ENCODE measurements at places on chromosomes 6 and 20.

- DNase-seq: no peak
Measured at GRCh38 chr6:90351696-90352095, 55.1 kb upstream of the BACH2 start.

DNA sequence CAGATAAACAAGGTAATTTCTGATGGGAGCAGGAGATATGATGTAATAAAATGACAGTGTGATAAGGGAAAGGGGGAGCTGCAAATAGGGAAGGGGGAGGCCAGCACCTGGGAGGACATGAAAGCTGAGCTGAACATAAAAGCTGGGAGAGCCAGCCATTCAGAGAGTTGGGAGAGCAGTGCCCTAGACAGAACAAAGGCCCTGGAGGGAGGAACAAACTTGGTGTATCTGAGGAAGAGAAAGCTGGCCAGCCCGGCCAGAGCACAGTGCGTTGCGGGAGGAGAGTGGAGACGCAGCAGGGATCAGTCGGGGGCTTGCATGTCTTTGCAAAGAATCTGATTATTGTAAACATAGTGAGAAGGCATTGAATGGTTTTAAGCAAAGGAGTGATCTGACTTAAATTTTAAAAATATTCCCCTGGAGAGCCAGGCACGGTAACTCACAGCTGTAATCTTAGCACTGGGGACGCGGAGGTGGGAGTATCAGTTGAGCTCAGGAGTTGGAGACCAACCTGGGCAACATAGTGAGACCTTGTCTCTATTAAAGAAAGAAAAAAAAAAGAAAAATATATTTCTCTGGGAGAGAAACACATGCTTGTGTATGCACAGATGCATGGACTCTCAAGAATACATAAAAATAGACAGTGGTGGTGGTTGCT, 318.2 kb downstream of the ZFAND3 start:
- no peak for DNase-seq

DNA sequence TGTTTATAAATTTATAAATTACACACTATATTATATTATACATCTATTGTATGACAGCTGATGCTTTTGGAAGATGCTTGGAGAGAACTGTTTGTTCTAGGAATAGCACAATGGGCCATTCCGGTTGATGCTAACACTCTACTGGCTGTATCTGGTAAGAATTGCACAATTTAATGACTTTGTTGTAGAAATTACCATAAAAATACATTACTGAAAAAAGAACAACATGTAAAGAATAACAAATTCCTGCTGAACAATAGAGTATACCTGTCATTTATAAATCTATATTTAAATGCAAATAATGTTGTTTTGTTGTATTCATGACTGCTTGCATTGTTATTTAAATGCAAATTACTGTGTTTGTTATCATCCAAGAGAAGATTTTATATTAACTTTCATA, 14.4 kb downstream of the NR2E1 start:
- no peak for DNase-seq

DNA sequence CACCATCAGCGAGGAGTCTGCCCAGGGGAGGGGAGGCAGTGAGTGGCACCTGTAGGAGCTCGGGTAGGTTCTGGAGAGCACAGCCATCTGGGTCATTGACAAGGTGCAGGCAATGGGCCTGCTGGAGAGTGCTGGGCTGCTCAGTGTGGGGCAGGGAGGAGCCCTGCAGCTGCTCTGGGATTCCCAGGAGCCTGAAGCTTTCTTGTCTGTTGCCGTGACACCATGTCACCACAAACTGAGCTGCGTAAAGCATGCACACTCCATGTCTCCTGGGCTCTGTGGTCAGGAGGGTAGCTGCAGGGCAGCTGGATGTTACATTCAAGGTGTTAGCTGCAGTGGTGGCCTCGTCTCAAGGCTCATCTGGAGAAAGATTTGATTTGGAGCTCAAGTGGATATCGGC, 4.5 kb upstream of the SLC22A1 start:
- no peak for DNase-seq

DNA sequence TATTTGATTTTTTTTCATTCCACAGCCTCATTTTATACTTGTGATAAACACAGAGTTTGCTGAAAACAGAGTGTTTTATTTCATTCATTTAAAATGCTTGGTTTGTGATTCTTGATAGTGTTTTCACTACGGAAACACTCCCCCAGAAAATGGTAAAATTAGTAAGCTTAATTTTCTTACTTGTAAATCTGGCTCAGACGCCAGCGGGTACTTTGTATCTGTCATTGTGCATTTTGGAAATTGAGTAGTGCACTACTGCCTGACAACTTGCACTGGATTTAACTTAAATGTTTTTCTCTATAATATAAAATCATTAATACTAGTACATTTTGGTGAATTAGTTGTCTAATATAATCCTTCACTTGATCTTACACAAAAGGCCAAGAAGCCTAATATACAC, 37.0 kb upstream of the HINT3 start:
- DNase-seq: no peak

- no peak for DNase-seq
Measured at GRCh38 chr20:6708010-6708409, 59.5 kb upstream of the BMP2 start.

DNA sequence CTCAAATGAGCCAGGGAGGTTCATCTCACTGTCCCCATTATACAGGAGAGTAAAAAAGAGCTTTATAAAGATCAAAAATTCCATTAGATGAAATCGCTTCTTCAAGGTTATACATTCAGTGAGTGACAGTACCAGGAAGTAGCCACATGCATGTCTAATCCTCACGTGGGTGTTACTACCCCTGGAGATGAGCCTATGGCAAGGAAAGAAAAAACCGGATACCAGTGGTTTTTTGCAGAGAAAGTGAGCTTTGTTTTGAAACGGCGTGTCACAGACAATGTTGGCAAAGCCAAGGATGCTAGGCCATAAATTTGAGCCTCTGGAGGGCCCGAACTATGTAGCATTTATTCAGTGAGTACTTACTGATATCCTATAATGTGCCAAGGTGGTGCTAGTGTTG, 215.0 kb upstream of the RIN2 start:
- no peak for DNase-seq

DNA sequence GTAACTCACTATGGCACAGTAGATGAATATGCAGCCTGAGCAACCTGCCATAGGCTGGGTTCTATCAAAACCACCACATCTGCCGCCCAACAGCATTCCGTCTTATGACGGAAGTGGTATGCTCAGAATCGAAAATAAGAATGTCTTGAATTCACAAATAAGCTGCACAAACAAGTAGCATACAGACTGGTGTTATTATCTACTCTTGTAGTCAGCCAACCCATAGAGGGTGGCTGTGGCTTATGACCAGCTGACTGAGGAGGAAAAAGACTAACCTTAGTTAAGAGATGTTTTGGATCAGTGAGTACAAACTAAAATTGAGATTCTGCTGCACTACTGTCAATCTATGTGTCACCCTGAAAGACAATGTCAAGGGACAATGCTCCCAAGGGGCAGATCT, 1255.1 kb upstream of the EYS start:
- DNase-seq: no peak

DNA sequence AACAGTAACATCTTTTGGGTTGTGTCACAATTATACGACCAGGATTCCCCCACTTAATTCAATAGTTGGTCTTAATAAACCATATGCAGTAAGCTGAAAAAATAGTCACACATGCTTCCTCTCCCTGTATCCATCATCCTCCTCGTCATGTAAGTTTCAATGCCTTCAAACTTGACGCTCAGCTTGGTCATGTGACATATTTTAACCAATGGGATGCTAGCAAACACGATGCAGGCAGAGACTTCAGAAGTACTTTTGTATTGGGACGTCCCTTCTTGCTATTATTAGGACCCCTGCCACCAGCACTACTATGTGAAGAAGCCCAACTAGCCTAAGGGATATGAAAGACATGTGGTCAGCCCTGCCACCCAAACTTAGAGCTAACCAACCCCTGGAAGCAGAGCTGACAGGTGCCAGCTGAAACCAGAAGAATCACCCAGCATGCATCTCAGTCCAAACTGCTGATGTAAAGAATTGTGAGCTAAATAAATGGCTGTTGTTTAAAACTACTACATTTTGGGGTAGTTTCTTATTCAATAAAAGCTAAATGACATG, 49.3 kb downstream of the CGA start:
- DNase-seq: no peak

DNA sequence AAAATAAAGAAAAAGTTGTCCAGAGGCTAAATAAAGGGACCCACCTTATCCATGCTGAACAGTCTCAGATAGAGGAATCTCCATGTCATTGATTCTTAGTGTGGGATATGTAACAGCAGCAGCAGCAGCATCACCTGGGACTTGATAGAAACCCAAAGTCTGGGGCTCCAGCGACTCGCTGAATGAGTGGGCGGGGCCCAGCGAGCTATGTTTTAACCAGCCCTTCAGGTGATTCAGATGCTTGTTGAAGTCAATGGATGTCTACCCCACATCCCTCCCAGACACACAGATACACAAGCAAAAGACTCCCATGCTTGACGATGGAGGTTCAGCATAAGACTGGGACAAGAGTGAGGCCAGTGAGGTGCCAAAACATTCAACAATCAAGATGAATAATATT, 298.6 kb downstream of the UBE3D start:
- no peak for DNase-seq

Measured in stimulated activated CD8-positive, alpha-beta memory T cell treated with anti-CD3 and anti-CD28 coated beads, Interleukin-4, amount 100 ng/mL, for 1 hour (primary cell).